ACHN (cell line): ENCODE measurements at places on chromosomes 7 and 10.
A peak's percentile ranks its signal among the peaks of the same experiment; 100 is the strongest.

DNA sequence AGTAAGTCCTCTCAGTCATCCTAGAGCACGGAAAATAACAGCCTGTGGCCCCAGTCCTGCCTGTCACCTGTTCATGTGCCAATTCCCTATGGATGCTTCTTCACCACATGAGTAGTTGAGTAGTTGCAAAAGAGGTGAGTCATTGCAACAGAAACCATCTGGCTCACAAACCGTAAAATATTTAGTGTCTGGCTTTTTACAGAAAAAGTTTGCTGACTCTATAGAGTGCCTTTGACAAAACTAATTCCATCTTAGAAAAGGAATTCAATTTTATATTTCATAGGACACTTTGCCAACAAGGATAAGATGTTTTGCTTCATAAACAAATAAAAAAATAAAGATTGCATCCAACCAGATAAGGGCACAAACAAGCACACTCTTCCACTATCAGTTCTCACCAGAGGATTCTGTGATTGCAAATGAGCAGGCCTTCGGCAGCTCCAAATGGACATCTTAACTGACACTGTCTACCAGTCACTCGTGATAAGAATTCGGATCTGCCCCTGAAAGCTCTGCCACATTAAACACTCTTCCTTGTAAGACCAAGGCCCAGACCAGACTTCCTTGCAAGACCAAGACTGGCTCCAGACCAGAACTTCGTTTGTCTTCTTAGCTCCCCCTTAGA is 242.7 kb upstream of the SEMA3C start:
- DNase-seq: peak; percentile 98

GRCh38 chr10:22334414-22335172 is 10.7 kb upstream of the SPAG6 start:
- DNase-seq: no peak

DNA sequence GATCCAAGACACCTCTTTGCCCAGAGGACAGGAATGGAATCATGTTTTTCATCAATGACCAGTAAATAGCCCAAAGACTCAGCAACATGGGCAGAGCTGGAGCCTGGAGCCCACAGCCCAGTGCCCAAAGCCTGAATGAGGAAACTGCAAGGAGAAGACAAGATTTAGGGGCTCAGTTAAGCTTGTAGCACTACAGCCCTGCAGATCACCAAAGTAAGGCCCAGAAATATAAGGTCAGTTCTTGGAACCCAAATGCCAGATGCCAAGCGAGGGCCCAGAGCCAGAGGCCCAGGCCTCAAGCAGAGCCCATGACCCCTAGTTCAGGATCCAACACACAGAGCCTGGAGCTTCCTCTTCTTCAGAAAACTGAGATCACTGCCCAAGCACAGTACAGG is 32.4 kb downstream of the MBL2 start:
- DNase-seq: no peak

GRCh38 chr10:99993701-99994689 is 15.8 kb downstream of the DNMBP start:
- no peak for DNase-seq

DNA sequence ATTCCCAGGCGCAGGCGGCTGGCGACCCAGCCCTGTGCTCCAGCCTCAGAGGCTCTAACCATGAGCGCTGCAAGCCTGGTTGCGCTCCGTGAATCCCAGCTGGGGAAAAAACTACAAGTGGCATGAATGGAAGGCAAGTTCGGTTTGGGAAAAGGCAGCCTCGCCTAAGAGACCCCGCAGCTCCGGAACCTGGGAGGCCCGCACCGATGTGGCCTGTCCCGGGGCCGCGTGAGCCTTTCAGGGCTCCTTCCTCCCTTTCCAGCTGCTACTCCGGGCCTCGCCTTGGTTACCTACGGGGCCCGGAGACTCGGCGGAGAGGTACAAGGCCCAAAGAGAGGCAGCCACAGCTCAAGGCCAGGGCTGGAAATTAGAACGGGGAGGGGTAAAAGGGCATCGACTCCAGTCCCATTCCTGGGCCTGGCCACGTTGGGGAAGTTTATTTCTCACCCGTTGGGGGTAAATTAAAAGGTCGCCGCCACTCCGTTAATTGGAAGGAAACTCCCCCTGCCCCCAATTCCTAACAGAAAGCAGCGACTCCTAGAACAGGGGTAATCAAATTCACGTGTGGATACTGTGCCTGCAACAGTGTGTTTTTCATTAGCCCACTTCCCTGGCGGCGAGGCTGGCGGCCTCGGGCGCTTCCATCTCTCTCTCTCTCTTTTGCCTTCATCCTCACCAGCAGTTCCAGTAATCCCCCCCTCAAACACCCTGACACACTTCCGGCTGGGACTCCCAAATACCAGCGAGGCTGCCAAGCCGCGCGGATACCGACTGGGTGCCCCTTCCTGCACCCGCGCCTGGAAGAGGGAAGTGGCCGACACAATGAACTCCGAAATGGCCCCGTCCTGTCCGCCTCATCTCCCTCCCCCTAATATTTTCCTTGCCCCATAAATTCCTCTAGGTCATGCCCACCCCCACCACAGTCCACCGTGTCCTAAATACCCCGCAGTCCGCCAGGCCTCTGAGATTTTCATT is 1.5 kb upstream of the HOXA9 start:
- peak; percentile 92 for DNase-seq

- DNase-seq: peak; percentile 11
These were observed 317.8 kb downstream of the SH2D4B start for GRCh38 chr10:80855348-80855971.

DNA sequence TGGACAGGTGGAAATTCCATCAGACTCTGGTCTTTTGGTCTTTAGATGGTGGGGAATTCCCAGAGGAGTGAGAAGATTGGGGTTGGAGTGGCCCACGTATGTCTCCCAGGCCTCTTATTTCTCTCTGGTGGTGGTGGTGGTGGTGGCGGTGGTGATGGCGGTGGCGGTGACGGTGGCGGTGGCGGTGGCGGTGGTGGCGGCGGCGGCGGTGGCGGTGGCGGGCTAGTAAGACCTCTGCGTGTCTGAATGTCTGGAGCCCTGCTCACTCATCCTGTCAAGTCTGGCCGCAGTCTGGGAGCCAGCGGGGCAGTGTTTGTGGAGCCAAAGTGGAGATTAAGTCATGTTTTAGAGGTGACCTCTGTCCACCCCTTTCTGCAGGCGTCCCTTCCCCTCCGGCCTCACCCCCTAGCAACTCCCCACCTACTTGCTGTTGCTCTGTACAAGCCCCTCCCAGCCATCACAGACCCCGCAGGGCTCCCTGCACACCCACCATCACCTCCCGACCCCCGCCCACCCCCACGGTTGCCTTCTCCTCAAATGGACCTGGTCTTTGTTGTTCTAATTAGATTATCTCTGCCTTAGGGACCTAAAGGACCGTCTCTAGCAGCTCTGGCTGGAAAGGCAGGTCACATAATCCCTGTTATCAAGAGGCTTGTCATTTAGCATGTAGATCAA is 165.0 kb upstream of the TBX20 start:
- no peak for DNase-seq

DNA sequence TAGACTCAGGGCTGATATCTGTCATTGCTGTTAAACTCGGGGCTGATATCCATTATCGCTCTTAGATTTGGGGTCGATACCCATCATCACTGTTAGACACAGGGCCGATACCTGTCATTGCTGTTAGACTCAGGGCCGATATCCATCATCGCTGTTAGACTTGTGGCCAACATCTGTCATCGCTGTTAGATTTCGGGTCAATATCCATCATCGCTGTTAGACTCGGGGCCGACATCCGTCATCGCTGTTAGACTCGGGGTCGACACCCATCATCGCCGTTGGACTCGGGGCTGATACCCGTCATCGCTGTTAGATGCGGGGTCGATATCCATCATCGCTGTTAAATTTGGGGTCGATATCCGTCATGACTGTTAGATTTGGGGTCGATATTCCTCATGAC is 54.8 kb downstream of the BEND7 start:
- no peak for DNase-seq

- DNase-seq: no peak
These were observed 85.4 kb downstream of the MACC1 start for GRCh38 chr7:20131776-20132175.
